AG09319 (cell line): ENCODE measurements at places on chromosomes 11 and 22.
A peak's percentile ranks its signal among the peaks of the same experiment; 100 is the strongest.

DNA sequence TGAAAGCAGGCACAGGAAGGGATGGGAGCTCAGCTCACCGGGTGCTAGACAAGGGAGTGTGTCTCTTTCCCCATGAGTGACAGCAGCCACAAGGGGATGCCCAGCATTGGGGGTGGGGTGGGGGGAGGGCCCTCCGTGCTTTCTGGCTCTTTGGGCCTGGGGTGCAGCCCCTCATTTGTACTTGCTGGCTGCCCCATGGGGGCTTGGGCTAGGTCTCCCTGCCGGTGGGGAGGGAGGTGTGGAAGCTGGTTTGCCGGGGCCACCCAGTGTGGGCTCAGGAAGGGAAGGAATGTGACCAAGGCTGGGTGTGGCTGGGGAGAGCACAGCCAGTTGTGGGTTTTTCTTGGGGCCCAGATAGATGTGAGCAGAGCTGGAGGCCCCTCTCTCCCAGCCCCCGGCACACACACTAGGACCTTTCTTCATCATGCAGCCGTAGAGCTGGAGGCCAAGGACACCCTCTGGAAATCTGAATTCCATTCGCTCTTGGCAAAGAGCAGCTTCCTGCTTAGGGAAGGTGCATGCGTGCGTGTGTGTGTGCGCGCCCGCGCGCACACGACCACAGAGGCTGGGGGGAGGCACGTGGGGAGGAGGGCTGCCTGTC is 25.8 kb downstream of the KCNQ1OT1 start:
- no peak for DNase-seq

- no peak for DNase-seq
Measured at GRCh38 chr22:43411869-43412807, at the start of gene MPPED1. TSS of gene MPPED1 (plus strand) at chr22:43412014. CDS start at chr22:43424986, 12,972 bp downstream.

GRCh38 chr11:78691215-78691614 is 116.6 kb upstream of the NARS2 start:
- no peak for DNase-seq

GRCh38 chr22:27307545-27308247 is 493.9 kb downstream of the MN1 start:
- DNase-seq, result no peak

GRCh38 chr11:203056-203944 is 3.9 kb downstream of the BET1L start:
- no peak for DNase-seq

GRCh38 chr22:26463101-26463661 is 20.4 kb downstream of the HPS4 start:
- no peak for DNase-seq

GRCh38 chr22:23604939-23605712 is 25.0 kb upstream of the IGLL1 start:
- no peak for DNase-seq

- no peak for DNase-seq
Measured at GRCh38 chr11:119512369-119512768, 89.4 kb upstream of the THY1 start.

GRCh38 chr11:65646958-65647701 is 9.2 kb downstream of the SIPA1 start:
- DNase-seq, result no peak

GRCh38 chr22:33467620-33468095 is 409.5 kb upstream of the SYN3 start:
- peak; percentile 8 for DNase-seq

- peak; percentile 94 for DNase-seq
Measured at GRCh38 chr11:126917531-126918204, 82.9 kb downstream of the KIRREL3 start.

DNA sequence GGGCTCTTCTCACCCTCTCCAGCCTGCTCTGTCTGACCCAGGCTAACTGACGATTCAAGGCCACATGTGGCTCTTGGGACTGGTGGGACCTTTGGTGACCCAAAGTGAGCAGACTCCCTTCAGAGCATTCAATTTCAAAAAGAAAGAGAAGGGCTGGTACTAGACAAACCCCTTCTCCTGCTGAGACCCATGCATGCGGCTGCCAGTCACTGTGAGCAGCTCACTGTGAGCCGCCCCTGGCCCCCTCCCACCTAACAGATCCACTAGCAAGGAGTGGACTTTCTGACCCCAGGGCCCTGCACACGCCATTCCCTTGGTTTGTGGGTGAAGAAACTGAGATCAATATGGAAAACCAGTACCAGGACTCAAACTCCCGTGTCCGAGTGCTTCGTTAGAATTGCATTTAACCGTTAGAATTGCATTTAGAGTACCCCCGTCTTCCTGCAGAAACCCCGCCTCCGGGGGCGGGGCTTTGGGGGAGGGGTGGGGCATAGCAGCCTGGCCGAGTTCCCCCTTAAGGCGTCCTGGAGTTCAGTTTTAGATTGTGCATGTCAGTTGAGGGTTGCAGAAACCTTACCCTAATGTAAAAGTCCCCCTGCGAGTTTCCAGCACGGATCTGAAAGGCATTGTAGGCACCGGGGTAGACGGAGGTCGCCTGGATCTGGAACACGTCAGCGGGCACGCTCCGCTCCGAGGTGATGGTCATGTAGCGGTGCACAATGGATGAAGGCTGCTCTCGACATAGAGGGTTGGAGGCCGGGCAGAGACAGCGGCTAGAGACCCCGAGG is 5.1 kb downstream of the EFEMP2 start:
- no peak for DNase-seq

DNA sequence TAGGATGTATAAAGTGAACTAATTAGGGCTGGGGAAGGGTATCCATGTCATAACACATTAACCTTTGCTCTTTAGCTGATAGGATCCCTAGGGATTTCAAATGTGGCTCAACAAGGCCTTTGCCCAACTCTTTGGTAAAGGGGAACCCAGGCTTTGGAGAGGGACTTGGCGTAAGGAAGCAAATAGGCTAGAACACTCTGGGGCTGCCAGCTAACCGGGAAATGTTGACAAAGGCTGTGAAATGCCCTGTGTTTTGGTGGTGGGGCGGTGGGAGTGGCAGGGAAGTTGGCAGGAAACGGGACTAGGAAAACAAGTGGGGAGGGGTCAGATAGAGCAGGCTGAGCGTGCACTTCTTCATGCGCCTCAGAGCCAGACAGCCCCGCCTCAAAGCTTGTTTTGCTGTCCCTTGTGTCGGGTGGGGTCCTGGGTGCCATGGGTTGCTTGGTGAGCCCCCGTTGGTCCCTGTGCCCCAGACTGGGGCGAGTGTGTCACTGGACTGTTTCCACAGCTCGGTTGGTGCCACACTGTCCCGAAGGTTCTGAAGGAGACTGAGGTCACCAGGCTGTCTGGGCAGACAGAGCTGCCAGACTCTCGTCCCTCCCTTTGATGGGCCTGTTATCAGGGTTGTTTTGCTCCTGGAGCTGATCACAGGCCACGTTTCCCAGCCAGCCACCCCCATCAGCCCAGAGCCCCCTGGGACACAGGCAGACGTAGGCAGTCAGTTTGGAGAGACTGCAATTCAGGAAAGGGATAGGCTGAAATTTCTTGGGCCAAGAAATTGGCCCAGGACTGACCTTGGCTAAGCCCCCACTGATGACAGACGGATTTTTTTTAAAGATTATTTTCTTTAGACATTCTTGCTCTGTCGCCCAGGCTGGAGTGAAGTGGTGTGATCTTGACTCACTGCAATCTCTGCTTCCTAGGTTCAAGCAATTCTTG is 19.6 kb downstream of the KCTD21 start:
- DNase-seq, result peak; percentile 87

GRCh38 chr11:27485930-27486773 is 13.6 kb upstream of the LGR4 start:
- no peak for DNase-seq

DNA sequence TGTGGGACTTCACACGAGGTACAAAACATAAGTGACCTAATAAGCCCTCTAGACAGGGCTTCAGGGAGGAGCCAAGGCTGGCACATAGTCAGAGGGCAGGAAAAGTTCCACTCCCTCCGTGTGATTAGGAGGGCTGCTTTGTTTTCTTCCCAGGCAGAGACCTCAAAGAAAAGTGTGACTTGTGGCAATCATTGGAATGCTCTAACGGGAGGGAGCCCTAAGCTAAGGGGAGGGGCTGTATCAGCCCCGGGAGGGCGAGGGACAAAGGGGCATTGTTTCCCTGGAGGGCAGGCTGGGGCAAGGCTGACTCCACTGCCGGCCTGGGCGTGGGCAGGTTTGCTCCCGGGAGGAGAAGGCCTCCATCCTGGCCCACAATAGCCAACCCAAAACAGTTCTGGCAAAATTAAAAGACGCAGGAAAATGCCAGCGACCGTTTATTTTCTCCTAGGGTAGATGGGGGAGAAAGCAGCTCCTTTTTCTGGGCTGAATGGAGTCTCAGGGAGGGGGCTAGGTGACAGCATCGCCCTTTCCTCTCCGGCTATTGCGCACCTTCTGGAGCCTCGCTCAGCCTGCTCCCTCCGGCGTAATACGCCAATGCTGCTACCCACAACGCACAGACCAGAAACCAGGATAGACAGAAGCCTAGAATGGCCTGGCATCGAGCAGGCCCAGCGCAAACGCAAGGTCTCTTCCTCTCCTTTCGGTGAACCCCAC is 60.2 kb downstream of the ENDOD1 start:
- no peak for DNase-seq

DNA sequence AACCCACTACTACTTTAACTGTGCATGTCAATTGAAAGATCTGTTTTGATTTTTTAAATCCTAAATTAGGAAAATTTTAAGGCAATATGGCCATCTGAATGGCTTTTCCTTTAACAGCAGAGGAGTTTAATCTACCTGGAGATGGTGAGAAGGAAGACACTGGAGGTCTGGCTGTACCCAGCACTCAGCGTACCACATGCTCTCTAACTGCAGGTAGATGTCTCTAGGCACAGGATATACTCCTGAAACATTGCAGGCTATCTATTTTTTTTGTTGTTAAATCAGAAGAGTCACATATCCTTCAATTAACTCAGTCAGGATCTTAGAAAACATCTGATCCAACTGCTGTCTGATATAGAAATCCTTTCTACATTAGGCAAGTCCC is 17.3 kb upstream of the CASTOR1 start:
- no peak for DNase-seq

- DNase-seq, result no peak
Measured at GRCh38 chr22:24471570-24471969, 23.6 kb upstream of the UPB1 start.

DNA sequence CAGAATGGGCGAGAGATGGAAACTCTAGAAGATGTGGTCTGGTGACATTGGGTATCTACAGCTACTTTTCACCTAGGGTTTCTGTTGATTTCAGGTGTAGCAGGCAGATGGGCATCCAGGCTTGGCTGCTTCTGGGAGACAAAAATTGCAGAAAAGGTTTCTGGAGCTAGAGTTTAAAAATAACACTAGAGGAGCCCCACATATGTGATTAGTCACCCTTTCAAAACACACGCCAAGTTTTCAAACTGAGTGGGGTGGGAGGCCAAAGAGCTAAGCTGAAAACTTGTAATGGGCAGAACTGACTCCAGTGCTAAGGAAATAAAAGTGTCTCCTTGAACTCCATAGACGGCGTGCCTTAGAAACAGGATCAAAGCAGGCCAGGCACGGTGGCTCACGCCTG is 80.8 kb downstream of the GRK3 start:
- DNase-seq, result no peak

DNA sequence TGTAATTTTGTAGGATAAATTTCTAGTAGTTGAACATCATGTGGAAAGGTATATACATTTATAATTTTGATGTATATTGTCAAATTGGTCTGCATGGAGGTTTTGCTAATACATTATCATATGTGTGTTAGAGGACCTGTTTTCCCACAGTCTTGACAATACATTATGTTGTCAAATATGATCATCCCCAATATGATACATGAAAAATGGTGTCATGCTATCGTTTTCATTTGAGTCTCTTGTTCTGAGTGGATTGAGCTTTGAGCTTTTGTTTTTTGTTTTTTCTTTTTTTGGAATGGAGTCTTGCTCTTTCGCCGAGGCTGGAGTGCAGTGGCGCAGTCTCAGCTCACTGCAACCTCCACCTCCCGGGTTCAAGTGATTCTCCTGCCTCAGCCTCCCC is 14.1 kb upstream of the CNTF start:
- DNase-seq, result no peak

GRCh38 chr11:62151737-62152102 is 27.9 kb downstream of the INCENP start:
- DNase-seq, result no peak

GRCh38 chr11:68550485-68550817 is 89.9 kb downstream of the PPP6R3 start:
- no peak for DNase-seq

GRCh38 chr11:119794141-119794665 is 65.2 kb upstream of the NECTIN1 start:
- DNase-seq, result no peak

GRCh38 chr11:31521497-31522150 is 12.1 kb downstream of the ELP4 start:
- no peak for DNase-seq

DNA sequence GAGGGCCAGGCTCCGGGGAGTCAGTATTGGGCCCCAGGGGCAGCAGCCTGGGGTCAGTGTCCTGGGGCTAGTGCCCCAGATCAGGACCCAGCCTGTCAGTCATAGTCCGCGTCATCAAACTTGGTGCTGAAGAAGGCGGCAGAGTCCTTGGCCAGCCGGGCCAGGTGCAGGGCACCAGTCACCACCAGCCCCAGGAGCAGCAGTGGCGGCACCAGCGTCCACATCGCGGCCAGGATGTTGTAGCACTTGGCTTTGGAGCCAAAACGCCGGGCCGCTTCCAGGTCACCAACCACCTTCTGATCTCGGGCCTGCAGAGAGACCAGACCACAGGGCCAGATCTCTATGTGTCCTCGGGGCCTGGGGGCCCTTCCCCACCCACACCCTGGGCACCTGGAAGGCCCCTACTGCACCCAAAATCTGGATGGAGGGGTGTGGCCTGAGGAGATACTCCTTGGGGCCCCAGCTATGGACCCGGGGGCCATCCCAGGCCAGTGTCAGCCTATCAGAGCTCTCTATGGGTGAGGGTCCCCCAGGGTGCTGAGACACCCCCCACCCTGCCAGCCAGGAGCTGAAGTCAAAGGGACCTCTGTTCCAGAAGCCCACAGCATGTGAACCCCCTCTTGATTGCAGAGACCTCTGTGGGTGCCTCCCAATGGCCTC is 790 bp downstream of the IFITM5 start:
- no peak for DNase-seq

DNA sequence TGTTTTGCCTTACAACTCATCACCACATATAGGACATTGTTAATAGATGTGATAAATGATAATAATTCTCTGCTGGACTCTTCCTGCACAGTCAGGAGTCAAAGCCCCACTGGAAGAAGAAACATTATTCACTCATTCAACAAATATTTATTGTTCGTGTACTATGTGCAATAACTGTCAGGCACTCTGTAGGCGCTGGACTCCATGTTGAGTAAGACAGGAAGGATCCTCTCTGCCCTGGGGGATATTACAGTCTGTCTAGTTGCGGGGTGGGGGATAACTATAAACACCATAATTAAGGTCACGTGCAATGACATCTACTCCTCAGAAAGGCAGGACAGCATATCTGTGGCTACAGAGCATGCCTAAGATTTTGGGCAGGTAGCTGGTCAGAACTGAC is 281.1 kb downstream of the FAT3 start:
- no peak for DNase-seq

DNA sequence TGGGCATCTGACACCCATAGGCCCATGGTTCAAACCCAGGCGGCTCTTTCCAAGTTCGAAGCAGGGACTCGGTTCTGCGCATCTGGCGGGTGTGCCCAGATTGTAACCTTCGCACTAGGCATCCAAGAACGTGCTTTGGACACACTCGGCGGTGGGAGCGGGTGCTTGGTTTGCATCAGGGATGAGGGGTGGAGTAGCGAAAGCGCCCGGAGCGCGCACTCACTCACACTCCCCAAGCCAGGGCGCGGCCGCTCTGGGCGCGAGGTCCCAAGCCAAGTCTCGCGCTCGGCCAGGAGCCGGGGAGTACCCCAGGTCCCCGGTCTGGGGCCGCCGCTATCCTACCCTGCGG is 243 bp upstream of the SYT9 start:
- DNase-seq, result no peak
